ENCODE measurements at places on chromosomes 2 and 18.

DNA sequence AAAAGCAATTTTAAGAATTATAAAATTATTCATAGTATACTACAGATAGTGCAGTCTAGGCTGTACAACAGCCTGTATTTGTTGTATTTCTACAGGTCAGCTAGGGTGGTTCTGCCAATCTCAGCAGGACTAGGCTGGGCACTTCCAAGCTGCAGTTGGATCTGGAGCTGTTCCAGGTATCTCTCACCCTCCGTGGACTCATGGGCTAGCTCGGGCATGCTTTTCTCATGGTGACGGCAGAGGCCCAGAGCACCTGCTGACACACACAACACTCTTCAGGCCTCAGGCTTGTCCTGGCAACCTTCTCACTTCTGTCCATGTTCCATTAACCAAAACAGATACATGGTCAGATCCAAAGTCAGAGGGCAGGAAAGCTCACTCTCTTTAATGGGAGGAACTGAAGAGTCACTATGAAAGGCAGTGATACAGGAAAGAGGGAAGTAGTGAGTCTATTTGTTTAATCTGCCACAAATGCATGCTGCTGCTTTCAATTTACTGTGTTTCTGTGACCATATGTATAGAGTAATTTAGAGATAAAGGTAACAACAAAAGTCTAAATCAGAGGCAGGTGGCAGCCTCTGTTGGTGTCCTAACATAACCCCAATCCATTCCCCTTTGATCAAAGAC lies 462.4 kb upstream of the ACVR2A start:
- DNase-seq: peak; percentile 20

GRCh38 chr2:25700221-25700660 lies 26.9 kb upstream of the DTNB start:
- DNase-seq: peak; percentile 64

- no peak for DNase-seq
These were observed 65.9 kb upstream of the ACAA2 start for GRCh38 chr18:49879271-49879580.

DNA sequence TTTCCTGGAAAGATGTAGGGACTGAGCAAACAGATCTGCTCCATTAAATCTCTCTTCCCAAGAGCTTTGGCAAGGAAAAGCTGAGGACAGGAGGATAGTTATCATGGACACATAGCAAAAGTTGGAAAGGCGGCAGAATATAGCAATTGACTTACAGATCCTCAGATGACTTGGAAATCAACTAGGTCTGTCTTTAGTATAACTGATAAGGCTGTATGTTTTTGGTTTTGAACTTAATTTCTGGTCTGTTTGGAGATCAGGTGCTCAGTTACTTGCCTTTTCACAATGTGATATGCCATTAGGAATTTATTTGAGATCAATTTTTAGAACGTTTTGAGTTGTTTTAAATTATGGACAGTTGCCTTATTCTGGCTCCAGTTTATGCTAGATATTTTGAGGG lies 8.0 kb downstream of the RSAD2 start:
- DNase-seq: no peak

DNA sequence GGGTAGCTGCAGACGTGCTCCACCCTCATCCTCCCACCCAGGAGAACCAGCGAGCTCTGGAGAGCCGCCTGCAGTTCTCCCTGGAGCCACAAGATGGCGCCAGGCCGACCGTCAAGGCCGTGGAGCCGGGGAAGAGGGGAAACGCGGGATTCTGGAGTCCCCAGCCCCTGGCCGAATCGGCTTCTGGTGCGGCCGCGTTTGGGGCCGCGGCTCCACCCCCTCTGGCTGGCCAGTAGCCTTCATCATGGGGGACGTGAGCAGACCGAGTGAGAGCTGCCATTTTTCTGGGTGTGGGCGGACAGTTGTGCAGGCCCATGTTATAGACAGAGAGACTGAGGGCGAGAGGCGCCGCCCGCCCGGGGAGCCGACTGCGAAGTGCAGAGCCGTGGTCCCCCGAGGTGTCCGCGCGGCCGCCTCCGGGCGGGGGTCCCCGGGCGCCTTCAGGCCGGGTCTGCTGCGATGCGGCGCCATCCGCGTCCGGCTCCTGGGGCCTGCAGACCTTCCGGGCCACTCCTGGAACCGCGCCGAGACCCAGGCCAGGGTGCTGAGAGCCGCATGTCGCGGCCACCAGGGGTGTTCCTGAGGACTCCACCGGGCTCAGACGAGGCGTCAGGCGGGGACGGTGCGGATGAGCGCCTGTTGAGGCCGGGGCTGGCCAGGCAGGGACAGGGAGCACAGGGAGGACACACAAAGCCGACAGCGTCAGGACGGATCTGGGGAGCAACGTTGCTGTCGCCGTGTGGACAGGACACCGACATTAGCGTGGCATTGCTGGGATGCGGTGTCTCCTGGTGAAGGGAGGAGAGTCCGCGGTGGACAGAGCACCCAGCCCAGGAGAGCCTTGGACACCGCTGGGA lies 418.2 kb upstream of the HS6ST1 start:
- DNase-seq: peak; percentile 40

DNA sequence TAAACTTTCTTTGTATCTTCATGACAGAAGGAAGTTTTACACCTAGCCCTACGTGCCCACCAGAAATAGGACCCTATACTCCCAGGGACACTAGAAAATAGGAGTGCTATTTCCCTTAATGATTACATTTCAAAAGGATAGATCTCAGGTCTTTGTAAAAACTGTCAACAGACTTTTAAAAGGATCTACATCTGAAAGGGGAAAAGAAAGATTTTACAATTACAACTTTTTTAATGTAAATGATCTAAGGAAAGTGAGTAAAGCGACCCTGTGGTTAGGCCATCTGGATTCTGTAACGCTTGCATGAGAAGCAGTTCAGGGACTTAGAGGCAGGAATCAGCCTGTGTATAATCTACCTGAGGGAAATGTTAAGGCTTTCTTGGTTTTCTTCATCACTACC lies 431.8 kb upstream of the MC4R start:
- no peak for DNase-seq

DNA sequence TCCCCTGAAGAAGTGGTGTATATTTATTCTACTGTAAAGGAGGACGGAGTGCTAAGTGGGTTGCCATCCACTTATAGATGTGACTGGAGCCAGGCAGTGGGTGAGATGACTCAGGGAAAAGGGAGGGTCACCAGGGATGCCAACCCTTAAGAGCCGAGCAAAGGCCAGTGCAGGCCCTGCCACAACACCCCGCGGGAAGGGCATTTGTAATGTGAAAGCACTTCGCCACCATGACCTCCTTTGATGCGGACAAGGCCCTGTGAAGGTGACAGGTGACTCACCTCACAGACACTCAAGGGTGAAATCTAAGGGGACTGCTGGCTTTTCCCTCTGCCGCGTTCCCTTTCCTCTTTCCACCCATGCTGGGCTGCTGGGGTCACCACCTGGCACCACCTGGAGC lies 50.2 kb upstream of the MRPL33 start:
- no peak for DNase-seq

DNA sequence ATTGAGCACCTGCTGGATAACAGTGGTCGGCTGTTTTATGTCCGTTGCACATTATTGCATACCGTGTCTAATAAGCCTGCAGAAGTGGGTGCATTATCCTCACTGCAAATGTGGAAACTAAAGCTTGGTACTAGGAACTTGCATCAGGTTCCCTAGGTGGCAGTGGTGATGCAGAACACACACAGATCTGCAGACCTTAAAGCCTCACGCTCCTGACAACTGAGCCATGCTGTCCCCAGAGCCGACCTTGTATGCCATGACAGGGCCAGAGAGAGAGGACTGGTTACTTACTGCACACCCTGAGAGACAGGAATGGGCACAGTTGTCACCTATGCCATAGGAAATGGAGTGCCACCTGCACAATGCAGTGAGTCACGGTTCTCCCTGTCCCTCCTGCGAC lies 151.8 kb downstream of the SH3RF3 start:
- no peak for DNase-seq

GRCh38 chr2:71721362-71721665 lies 268.0 kb downstream of the DYSF start:
- no peak for DNase-seq
